ENCODE measurements at places on chromosomes 5 and 9.

DNA sequence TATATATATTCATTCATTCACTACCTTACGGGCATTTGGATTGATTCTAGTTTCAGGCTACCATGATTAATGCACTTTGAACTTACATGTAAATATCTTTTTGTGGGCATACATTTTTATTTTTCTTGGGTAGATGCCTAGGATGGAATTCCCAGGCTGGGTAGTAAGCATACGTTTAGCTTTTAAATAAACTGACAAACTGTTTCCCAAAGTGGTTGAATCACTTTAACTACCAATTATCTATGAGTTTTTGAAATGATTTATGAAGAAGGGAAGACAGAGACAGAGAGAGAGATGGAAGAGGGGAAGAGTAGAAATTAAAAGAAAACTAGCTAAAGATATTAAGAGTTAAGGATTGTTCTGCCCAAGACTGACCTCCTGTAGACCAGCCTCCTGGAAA is 612.6 kb downstream of the PSAT1 start:
- no peak for DNase-seq

DNA sequence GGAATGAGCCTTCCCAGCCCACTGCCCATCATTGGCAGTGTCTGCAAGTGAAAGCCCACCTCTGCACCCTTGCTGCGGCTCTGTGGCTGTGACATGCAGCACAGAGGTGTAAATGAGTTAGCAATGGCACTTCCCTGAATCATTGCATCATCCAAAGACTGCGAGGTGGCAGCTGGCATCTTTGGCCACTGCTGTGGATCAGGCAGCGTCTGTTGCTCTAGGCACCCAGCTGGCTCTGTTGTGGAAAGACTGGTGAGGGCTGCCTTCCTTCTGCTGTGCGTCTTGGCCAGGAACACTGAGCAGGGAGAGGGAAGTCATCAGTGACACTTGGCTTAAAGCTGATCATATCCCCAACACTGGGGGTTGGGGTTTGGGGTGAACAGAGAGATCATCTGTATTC is 64.5 kb downstream of the MFAP3 start:
- no peak for DNase-seq

- DNase-seq, result no peak
These were observed 126.6 kb downstream of the NSG2 start for GRCh38 chr5:174172152-174172551.

DNA sequence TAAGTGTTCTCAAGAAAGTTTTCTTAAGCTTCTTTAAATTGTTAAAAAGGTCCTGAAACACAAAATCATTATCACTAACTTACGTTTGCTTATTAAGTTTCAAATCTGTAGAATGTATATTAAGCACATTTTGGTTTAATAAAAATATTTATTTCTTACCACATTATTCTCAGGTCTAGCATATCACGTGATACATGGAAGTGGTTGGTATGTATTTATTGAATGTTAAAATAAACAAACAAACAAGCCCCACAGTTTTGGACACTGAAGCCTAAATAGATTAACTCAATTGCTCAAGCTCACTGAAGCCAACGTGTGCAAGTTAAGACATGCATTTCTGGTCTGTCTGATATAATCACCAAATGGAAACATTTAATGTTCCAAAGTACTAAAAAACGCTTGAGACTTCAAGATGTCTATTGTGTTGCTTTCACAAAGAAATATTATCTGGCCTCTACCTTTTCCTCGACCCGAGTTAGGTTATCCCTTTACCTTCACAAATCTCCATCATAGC is 1136.9 kb downstream of the TAF11L14 start:
- DNase-seq, result no peak

DNA sequence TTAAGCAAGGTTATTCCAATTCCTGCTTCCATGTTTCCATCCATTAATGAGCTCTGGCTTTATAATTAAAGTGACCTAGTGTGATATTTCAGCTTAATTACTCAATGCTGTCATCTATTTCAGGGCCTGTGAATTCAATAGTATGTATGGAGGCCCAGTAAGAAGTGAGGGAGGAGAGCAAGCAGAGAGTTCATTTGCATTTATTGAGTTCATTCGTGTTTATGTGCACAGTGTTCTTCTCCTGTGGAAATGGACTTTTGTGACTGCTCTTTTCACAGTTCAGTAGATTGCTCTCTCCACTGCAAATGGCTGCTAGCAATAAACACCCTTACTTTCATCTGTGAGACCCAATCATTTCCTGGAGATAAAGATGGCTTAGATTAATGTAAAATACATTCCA is 130.9 kb downstream of the CEMIP2 start:
- no peak for DNase-seq

GRCh38 chr9:22160221-22160620 is 151.1 kb upstream of the CDKN2B start:
- DNase-seq, result no peak

- no peak for DNase-seq
These were observed 175.3 kb downstream of the SLF1 start for GRCh38 chr5:94793816-94794198.

DNA sequence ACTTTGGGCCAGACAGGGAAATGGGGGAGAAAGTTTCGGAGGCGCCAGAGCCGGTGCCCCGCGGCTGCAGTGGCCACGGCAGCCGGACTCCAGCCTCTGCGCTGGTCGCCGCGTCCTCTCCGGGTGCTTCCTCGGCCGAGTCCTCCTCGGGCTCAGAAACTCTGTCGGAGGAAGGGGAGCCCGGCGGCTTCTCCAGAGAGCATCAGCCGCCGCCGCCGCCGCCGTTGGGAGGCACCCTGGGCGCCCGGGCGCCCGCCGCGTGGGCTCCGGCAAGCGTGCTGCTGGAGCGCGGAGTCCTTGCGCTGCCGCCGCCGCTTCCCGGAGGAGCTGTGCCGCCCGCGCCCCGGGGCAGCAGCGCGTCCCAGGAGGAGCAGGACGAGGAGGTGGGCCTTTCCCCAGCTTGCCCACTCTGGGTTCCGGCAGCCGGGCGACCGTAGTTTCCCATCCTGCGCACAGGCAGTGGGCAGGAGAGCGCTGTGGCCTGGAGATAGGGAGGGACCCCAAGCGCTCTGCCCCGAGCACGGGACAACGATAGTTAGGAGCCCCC is 516 bp downstream of the MAST4 start:
- peak; percentile 21 for DNase-seq

DNA sequence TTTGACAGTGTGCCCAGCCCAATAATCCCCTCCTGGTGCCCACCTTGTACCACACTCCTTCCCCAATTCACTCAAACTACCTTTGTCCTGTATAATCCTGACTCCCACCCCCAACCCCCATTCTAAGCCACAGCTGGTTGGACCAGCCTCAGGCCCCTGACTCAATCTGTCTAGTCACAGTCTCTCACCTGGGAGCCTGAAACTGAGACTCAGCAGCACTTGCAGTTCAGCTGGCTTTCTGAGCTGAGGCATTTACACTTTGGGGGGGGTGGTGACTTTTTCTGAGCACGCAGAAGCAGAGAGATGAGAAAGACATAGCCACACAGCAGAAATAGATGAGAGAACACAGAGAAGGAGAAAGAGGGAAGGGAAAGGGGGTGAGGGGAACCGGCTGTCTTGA is 247.3 kb downstream of the MAN2A1 start:
- no peak for DNase-seq

DNA sequence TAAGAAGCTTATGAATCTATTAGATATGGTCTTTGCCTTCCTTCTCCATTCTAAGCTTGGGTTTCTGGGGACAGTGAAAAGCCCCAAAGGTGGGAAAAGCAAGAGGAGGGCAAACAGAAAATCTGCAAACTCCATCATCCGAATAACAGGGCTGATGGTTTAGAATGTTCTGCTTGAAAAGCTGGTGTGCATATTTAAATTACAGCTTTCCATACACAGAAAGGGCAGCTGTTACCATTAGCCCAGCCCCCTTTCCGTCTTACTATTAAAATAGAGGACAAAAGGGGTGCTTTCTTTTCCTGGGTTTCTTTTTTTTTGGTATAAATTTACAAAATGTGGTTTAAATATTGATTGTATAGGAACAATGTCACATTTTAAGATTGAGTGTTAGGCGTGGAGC is 22.0 kb downstream of the INSYN2B start:
- no peak for DNase-seq

GRCh38 chr9:122058051-122058450 is 35.1 kb downstream of the TTLL11 start:
- DNase-seq, result no peak

GRCh38 chr9:94913550-94913949 is 187.1 kb downstream of the AOPEP start:
- no peak for DNase-seq

GRCh38 chr9:85943757-85944430 is 2.9 kb downstream of the NAA35 start:
- no peak for DNase-seq

DNA sequence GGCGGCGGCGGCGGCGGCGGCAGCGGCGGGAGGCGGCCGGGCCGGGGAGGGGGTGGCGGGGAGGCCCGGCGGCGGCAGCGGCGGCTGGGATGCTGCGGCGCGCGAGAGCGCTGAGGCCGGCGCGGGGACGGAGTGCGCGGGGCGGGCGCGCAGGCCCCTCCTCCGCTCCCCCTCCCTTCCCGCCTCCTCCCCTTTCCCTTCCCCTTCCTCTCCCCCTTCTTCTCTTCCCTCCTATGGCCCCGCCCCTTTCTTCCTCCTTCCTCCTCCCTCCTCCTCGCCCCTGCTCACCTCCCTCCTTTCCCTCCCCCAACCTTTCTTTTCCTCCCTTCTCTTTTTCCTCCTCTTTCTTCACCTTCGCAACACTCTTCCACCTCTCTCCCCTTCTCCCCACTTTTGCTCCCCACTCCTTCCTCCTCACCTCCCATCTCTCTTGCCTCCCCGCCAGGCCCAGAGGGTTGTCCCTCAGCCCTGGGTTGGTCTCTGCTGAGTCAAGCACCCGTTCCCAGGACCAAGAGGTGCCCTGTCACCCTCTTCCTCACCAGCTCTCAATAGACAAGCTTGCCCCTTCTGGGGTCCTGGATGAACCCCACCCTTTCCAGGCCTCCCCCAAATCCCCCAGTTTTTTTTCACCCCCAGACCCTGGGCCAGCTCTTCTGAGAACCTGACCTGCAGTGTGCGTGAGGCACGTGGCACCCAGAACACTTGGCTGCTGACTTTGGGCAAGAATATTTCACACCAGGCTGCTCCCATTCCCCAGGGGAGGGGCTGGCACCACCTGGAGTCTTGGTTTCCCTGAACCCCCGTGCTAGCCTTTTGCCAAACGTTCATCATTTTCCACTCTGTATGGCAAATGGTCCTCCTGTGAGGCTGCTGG is at the start of gene SEMA4D:
Gene SEMA4D (minus strand): TSS at position 136 of the 874 bp plus-strand sequence. CDS start 92,657 bp downstream, outside the sequence.
- DNase-seq, result peak; percentile 70

DNA sequence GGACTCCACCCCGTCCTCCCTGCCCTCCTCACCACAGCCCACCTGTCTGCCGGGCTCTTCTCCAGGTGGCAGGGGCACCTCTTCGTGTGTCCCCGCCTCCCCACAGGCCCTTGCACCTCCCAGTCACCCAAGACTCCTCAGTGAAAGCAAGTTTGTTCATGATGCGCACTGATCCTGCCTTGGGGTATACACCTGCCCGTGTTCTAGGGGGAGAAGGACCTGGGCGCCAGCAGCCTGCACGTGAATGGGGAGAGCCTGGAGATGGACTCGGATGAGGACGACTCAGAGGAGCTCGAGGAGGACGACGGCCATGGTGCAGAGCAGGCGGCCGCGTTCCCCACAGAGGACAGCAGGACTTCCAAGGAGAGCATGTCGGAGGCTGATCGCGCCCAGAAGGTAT is 124.9 kb downstream of the EHMT1 start:
- no peak for DNase-seq

DNA sequence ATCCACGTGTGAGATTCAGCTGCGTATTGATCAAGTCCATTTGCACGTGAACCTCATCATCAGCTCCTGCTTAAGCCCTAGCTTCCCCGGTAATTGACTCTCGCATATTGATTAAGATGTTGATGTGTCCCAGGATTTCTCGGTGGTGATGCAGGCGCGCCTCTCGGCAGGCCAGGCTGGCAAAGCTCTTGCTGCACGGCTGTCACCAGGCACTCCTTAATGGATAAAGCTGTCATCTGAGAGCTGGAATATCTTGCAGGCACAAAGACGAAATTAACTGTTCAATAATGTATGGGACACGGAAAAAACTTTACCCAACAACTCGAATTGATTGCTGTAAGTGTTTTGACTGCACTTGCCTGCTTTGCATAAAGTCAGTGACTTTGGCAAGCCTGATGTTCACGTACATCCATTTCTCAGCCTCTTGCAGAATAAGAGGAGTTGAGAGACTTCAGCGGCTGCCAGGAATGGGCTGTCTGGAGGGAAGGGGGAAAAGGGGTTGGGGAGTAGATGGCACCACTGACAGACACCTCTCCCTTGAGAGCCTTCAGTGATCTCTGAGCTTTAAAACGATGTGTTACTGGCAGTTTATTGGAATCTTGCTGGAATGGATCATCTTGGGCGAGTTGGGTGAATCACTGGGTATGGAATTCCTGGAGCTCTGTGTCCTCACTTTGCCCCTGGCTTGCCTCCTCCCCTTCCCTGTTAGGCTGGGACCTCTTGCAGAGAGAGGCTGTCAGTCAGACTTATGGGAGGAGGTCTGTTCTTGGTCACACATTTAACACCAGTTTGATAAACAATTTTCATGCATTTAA is 650.3 kb downstream of the CCDC171 start:
- no peak for DNase-seq

DNA sequence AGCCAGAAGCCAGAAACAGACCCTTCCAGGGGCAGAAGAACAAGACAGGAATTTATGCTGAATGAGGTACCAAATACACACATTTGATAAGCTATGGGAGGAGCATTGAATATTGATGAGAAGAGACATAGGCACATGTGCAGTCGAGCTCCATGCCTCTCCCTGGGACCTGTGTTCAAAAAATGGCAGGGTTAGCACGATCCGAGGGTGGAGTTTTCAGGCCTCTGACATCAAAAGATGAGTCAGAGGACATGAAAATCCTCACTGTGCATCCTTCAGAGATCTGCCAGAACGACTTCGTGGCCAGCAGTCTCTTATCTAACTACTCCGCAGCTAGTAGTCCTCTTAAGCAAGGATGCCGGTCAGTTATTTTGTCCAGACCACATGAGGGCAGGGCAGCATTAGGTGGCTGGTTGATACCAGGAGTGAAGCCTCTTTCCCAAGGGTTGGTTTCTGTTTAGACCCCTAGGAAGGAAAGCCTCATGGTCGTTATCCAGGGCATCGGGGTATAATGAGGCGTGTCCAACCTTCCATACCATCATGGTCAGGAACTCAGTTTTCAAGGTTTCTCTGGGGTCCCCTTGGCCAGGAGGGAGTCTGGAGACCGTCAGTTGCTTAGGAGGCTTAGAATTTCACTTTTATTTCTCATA is 11.6 kb upstream of the CMBL start:
- no peak for DNase-seq

DNA sequence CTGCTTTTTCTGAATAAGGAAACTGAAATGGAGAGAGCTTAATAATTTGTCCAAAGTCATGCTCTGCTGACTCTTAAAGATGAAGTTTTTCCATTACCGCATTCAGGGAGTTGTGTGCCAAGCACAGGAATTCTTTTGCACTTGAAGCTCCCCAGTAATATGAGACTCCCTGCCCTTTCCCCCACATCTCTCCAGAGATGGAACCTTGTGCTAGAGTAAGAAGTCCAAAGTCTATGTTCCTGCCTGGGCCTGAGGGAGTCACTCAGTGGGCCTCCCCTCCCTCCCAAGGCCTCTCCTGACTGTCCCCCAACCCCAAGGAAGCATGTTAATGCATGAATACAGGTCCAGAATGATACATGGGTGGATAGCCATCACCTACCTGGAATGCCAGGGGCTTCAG is 173.3 kb upstream of the SEMA6A start:
- no peak for DNase-seq

Data from GM12891 (cell line).